ENCODE measurements at places on chromosomes 1 and 21.

DNA sequence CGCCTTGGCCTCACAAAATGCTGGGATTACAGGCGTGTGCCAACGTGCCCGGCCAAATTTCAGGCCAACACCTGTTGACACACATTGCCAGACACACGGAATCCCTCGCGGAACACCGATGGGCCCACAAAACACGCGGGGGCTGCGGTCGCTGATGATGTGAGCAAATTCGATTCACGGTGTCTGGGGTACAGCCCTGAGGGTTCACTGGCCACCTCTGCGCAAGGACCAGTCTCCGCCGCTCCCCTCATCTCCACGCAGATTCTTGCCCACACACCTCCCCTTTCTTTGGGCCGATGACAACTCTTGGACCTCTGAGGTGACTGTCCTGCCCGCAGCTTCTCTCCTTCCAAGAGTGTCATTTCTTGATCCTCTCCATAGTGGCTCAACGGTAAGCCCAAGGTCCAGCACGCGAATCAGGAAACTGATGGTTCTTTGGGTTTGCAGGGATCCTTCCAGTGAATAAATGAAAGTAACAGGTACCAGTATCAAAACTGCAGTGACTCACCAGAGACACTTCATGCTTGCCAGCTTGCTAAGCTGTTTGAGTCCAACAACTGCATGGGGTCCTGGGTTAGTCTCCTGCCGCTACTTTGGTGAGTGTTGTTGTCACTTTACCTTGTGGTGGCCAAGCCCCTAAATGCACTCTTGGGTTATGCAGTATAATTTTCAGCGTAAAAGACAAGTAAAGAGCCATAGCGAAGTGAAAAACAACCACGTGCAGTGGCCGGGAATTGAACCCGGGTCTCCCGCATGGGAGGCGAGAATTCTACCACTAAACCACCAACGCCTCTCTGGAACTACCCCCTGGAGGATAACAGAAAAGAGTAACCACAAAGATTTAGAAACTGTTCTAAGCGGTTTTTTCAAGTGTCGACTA lies 11.0 kb upstream of the RNU1-3 start:
- peak; percentile 71 for DNase-seq

- DNase-seq = no peak
Observed at GRCh38 chr1:105427543-105427942, 1628.9 kb upstream of the PRMT6 start.

DNA sequence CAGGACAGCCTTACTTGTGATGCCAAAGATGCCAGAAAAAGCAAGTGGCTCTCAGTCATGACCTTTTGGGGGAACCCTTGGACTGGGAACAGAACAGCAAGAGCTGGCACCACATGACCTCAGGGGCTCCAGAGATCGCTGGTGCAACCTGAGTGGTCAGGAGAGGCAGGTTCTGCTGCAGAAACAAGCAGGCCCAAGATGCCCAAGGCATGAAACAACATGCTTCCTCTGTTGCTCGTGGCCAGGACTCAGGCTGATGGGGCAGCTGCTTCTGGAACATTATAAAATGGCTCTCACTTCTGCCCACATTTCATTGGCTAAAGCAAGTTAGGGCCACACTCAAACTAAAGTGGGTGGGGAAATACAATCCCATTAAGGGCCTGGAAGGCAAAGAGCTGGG lies 17.7 kb upstream of the CLSTN1 start:
- DNase-seq = no peak

- peak; percentile 31 for DNase-seq
Observed at GRCh38 chr1:109312978-109313775, 6.4 kb upstream of the MYBPHL start.

DNA sequence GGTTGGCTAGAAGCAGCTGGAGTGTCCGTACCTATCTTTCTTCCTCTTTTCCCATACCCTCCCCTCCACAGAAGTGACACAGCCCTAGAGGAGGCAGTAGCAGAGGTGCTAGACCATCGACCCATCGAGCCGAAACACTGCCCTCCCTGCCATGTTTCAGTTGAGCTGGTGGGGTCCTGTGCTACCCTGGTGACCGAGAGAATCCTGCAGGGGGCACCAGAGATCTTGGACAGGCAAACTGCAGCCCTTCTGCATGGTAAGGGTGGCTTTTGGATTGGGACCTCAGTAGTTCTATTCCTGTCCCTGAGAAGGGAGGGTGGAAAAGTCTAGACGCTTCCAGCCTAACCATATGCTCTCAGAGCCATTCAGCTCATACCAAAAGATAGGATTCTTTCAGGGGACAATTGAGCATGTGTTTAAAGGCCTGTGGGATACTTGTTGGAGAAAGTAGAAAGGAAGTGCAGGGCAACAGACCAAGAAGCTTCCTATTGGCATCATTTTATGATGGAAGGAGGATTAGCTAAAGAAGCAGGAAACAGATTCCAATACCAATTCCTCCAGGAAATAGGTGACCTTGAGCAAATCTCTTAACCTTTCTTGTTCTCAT lies 11.7 kb upstream of the BNIPL start:
- DNase-seq = no peak

GRCh38 chr1:9294405-9294773 lies 1.7 kb downstream of the SPSB1 start:
- no peak for DNase-seq

- DNase-seq = no peak
Observed at GRCh38 chr1:7507285-7508019, 263.6 kb upstream of the VAMP3 start.

DNA sequence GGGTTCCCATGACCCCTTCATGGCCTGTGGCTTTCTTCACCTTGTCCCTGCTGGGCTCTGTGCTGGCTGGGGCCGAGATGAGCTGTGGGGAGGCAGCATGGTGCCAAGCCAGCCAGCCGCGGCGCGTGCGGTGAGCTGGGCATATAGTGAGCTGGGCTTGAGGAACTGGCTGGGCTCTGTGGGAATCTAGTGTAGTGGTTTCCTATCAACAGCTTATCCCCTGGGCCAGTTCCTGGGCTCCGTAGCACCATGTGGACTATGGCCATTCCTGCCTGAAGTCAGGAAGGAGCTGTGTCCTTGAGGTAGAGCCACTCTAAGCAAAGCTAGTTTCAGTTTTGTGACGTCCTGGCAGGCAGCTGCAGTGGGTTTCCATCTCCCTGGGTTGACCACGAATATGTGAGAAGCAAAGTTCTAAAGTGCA lies 1.8 kb downstream of the NCMAP start:
- DNase-seq = no peak

DNA sequence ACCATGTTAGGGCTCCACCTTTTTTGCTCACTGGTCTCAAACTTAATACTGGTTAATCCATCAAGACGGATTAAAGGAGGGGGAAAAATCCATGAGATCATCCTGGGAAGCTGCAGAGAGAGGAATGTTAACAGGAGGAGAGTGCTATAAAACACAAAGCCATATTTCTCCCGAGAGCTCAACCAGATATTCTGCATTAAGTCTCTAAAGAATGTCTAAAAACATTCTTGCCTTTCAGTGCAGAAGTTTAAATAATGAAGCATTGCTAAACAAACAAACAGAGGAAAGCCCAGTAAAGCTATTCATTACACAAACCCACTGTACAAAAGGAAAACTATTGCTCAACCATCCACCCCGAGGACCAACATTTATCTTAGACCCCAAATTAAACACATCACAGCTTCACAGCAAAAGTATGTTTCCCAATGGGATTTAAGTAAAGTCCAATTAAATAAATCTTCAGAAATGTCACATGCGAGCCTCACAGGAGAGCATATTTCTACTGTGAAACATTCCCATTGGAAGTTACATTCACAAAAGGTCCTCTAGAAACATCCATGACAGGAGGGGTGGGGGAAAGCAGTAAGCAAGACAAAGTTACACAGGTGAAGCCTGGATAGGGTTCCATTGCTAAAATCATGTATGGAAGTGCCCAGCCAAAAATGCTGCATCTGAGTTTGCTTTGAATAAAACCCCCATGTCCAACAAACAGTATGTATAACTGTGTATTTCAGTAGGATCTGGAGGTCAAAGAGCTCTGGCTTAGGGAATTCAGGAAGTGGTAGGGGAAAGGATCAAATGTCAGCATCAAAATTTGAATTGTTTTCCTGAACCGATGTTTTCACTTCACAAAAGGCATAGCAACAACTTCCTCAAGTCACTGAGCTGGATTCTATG lies 23.3 kb downstream of the DUSP10 start:
- no peak for DNase-seq

DNA sequence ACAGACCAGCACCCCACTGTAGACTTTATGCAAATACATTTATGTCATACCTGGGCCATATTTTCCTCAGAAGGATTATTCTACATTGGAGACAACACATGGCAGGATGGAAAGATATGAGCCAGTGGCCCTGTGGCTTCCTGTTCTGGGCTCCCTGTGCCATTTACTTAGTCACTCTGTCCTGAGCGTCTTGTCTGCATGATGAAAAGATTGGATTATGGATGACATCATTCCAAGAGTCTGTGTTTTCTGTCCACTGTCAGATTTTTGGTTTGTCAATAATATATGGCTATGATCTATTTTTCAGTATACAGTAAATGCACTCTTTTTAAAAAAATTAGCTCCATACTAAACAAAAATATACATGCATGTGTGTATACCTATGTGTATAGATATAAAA lies 30.8 kb downstream of the IGSF5 start:
- no peak for DNase-seq

DNA sequence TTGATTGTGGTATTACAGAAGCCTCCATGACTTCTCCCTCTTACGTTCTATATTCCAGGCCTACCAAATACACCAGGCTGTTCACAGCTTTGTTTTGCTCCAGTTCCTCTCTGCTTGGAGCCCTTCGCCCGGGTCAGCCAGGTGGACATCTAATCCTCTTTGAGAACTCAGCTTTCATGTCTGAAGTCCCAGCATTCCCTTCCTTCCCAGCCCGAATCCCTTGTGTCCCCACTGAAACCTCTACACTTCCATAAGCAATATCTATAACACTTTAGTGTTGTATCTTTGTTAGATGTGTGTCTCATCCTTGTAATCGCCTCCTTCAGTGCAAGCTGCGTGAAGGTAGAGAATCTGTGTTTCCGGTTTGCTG lies 1.9 kb downstream of the RNF11 start:
- no peak for DNase-seq

DNA sequence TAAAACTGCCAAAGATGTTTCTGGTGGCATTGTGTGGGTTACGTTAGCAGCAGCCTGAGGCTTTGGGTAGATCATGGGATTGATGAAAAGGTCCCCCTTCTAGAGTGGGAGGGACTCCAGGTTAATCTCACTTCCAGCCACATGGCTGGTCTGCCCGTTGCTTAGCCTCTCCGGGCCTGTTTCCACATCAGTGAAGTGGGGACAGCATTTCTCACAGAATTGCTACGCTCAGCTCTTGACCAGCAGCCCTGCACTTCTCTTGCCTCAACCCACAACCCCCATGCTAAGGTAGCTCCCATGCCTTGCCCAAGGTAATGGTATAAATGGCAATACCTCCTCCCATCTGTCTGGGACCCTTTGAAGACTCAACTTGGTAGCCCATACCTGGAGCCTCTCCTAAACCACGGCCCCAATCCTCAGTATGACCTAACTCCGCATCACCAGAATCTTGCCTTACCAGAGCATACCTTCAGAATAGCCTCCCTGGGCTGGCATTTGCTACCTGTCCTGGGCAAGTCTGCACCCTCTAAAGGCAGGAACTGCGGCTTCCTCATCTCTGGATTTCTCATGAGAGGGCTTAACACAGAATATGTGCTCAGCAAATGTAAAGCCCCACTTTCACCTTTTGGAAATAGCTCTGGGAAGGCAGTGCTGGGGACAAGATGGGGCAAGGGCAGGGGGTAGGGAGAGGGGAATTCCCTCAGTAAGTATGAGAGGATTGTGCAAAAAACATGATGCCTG lies 10.9 kb upstream of the GUCA2A start:
- DNase-seq = no peak

DNA sequence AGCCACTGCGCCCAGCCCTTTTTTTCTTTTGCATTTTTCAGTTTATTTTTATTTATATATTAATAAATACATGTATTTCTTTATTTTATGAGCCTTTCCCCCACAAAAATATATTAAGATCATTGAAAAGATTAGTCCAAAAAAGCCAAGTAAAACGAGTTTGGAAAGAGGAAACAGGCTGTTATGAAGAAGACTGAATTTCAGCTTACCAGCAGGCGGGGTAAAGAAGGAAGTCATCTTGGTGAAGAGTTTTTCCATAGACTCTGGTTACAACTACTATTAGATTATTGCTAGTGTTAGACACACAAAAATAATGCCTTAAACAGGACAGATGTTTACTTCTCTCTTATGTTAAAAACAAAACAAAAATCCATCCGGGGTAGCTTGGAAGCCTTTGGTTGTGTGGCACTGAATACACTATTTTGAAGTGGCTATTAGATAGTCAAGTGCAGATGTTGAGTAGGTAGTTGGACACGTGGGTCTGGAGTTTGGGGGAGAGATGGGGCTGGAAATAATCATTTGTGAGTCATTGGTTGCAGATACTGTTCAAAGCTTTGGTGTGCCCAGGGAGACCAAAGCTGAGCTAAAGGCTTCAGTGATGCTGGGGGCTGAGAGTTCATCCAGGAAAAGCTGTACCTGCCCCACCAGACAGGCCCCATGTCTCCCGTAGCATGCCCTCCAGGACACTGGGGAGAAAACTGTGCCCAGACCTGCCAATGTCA lies 8.7 kb upstream of the LRRC71 start:
- DNase-seq = no peak

GRCh38 chr1:10765304-10765703 lies 31.1 kb downstream of the CASZ1 start:
- DNase-seq = no peak

DNA sequence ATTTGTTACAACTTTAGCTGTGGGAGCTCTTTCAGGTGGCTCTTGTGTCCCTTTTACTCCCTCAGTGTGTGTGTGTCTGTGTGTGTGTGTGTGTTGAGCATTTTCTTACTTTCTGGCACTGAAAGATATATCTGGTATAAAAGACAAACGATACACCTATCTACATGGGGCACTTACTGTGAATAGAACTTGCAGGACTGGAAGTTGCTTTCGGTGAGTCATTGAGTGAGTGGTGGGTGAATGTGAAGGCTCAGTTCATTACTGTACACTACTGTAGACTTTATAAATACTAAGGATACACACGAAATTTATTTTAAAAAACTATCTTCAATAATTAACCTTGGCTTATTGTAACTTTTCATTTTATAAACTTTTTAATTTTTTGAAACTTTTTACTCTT lies 38.7 kb downstream of the BTBD8 start:
- no peak for DNase-seq

DNA sequence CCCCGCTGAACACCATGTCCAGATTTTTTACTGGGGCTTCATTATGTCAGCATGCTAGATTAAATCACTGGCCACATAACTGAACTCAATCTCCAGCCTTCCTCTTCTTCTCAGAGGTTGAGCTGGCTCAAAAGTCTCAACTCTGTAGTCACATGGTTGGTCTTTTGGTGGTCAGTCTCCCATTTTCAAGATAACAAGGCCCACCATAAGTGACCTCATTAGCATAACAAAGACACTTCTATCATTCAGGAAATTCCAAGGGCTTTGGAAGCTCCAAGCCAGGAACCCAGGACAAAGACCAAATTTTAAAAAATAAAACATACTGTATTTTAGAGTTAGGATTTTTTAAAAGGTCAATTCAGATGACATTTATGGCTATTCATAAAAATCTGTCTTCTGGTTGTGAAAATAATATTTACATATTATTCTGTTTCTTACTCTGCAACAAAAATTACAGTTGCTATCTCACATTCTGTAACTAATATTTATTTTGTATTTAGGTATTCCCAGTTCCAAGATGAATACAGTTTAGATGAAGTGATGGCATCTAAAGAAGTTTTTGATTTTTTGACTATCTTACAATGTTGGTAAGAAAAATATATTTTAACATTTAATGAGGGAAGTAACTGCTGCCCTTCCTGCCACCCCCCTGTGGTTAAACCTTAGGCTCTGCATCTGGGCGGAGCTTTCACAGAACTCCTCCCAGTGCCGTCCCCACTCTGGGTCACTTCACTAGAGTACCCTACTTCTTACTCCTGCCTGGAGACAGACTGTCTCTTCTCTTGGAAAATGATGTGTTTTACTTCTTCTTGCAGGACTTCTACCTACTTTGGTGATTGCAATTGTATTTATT lies 49.3 kb downstream of the SCP2 start:
- no peak for DNase-seq

All from HL-60 (cell line).